ENCODE measurements at places on chromosomes 1 and 21. TPM values are rescaled to one million over a fixed set of nuclear protein-coding genes. Genes with fewer than 3 reads are reported as not detected.
A peak's percentile ranks its signal among the peaks of the same experiment; 100 is the strongest.

The CA6 gene
- total RNA-seq = 0.17 TPM

The GSTM5 gene
- total RNA-seq = not detected

The CAPN8 gene
- not detected for total RNA-seq

DNA sequence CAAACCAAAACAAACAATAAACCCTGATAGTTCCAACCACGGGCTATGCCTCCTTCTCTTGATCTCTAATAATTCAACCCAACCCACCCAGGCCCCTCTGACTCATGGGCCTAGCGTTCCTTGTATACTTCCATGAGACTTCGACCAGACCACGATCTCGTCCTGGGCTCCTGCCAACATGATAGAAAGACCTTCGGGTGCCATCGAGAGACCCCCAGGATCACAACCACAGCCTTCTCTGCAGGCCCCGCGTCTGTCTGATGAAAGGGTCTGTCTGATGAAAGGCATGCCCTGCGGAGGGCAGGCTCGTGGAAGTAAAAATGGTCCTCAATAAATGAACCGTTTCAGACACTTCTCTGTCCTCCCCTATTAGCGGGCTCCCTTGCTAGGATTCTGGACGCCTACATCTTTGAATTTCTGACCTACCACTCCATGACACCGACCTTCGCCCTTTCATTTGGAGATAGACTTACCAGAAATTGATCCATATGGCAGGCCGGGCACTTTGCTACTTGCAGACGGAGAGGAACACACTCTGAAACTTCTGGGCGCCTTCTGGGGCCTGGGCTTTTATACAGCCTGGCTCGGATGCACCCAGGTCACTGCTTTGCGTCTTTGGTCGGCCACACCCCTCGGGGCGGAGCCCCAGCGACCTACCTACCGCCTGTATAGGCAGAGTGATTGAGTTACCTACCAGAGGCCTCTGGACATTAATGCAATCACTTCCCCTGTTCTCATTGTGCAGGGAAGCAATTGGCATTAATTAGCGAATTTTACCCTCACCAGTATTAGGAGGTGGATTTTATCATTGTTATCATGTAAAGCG is 5.3 kb upstream of the KLF18 start:
- no peak for DNase-seq

- DNase-seq = peak; percentile 22
Observed at GRCh38 chr21:37071561-37072273, 1.2 kb downstream of the PIGP start.

GRCh38 chr1:164186881-164187280 is 372.1 kb upstream of the PBX1 start:
- no peak for DNase-seq

- DNase-seq = no peak
Observed at GRCh38 chr1:110038271-110038670, 3.8 kb downstream of the STRIP1 start.

DNA sequence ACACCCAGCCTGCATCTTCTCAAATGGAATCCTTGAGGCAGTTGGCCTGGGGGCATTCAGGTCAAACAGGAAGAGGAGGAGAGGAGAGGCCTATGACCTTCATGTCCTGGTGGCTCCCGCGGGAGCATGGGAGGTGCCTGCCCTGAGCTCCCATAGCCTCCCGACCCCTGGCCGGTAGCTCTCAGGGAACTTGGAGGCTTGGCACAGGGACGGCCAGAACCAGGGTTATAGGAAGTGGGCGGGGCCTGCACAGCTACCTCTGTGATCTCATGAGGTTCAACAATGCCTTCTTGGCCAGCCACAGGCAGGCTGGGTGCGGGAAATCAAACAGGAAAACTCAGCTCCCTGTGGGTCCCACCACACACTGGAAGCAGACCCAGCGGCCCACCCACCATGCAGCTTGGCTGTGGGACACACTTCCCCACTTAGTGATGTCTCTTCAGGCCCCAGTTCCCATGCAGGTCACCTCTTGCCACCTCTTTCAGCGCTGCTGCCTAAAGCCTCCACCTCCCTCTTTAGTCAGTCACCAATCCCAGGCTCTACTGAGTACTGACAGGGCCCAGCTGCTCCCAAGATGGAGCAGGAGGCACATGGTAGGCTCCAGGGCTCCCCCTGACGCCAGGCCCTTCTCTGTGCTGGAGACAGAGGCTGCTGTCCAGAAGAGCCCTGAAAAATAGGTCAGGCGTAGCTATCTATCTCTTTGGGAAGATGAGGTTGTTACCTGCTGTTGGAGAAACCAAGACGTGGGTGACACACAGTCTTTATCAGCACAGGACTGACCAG is at the start of gene SLFNL1:
TSS of gene SLFNL1 (minus strand) at position 200 of the 783 bp plus-strand sequence. CDS start 1,065 bp downstream, outside the sequence.
- DNase-seq = no peak

GRCh38 chr1:21174654-21175323 is 1.9 kb downstream of the EIF4G3 start:
- no peak for DNase-seq

Data from activated CD4-positive, alpha-beta memory T cell treated with anti-CD3 and anti-CD28 coated beads for 36 hours (primary cell).